ENCODE measurements at places on chromosomes 2 and 18.

GRCh38 chr2:99520813-99521212, 31.0 kb upstream of the REV1 start:
- no peaks in the 10 kb centered on the region for H3K36me3 ChIP-seq
- H3K27ac ChIP-seq: no peak overlapping the region
- no peak overlapping the region for H3K4me3 ChIP-seq
- peaks cover 43% of the 10 kb centered on the region for H3K27me3 ChIP-seq

DNA sequence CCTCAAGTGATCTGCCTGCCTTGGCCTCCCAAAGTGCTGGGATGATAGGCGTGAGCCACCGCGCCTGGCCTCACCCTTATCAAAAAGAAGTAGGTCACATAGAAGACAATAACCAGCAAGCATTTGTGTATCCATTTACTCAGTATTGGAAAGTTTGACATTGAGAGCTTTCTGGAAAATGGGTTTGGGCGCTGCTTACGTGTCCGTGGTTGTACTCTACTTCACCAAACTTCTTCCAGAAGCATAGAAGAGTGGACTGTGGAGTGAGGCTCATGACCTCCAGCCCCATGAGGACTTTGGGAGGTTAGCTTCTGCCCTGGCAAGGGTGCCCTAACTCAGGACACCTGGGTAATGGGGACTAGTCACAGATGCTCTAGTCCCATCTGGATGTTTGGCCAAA, 3.7 kb upstream of the ODC1 start:
- H3K27ac ChIP-seq: no peak overlapping the region
- H3K4me1 ChIP-seq: peaks cover 10% of the 10 kb centered on the region
- no peak overlapping the region for H3K4me3 ChIP-seq

DNA sequence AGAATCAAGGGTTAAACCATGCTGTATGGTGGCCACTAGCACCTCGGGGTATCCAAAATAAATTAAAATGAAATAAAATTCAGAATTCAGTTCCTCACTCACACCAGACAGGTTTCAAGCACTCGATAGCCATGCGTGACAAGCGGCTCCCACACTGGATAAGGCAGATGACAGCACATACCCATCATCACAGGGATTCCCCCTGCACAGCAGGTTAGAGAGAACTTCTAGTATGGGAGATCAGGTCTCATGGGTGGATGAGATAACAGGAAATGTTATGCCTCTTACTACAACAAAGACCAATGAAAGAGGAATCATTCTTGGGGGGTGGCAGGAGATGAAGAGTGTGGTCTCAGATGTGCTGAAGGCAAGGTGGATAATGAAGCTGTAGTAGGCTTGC, 121.9 kb upstream of the ACAA2 start:
- H3K27ac ChIP-seq: no peak overlapping the region
- H3K27me3 ChIP-seq: no peaks in the 10 kb centered on the region

DNA sequence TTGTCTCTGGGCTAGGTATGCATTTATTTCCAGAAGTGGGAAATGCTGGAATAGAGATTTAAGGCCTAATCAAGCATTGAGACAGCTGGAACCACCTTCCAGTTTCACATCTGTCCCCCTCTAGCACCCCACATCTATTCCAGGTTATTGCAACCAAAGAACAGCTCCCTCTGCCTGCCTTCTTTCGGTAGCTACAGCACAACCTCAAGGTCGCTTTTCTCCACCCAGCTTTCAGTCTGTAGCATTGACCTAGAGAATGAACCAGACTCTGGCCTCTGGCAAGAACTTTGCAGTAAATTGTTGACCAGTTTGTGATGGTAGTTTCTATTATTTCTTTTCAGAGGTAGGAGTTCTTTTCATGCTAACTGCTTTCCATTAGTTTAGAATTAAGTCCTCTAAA, 484.2 kb downstream of the DLGAP1 start:
- peak; percentile 8 for DNase-seq
- H3K4me1 ChIP-seq: no peaks in the 10 kb centered on the region
- H3K4me3 ChIP-seq: no peak overlapping the region
- no peak overlapping the region for H3K27ac ChIP-seq
- no peaks in the 10 kb centered on the region for H3K36me3 ChIP-seq

DNA sequence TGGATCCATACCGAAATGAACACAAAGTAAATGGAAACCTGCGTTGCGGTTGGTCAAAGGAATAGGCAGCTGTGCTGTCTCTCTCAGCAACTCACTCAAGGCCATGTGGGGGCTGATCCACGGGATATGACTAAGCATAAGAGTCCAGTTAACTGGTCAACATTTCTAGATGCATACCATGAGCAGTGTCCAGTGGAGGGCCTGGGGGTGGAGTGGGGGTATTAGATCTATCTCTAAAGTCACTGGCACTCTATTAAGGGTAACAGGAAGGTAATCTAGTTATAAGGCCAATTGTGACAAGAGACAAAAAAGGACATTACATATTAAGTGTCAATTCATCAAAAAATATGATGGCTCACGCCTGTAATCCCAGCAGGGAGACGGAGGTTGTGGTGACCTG, 136.8 kb downstream of the TTC32 start:
- no peak overlapping the region for H3K4me3 ChIP-seq
- H3K4me1 ChIP-seq: peaks cover 7% of the 10 kb centered on the region
- H3K27ac ChIP-seq: peak overlapping the region; percentile 20
- H3K27me3 ChIP-seq: no peaks in the 10 kb centered on the region

DNA sequence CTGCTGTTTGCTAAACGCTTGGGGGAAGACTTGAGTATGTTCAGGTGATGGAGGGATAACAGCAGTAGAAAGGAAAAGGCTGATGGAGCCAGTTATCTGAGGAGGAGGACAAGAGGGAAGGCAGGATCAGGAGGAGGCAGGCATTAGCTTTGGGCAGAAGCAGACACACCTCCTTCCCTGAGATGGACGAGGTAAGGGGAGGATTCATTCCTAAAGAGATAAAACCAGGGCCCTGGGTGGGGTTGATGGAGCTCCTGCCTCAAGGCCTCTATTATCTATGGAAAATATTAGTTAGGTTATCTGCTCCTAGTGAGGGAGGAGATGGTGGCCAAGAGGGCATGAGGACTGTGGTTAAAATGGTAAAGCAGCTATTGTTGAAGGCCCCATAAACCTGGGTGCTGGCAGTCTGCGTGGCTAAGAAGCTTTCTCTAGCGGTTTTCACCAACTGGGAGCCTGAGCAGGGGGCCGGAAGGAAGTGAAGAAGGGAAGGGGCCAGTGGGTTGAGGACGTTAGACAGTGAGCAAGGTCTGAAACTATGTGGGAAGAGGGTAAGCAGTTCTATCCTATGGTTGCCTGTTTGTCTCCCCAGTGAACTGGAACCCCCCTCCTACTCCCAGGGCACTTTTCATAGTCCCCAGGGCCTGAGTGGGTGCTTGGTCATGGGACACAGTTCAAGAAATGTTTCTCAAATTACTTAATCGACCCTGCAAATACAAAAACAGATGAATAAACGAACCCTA, 56.6 kb upstream of the HK2 start:
- peaks cover 11% of the 10 kb centered on the region for H3K27me3 ChIP-seq
- H3K4me3 ChIP-seq: no peak overlapping the region
- no peaks in the 10 kb centered on the region for H3K36me3 ChIP-seq
- H3K4me1 ChIP-seq: no peaks in the 10 kb centered on the region
- no peak for DNase-seq

- no peak overlapping the region for H3K4me3 ChIP-seq
- H3K36me3 ChIP-seq: no peaks in the 10 kb centered on the region
- DNase-seq: no peak
These were observed 124.6 kb upstream of the ZEB2 start for GRCh38 chr2:144644549-144644948.

GRCh38 chr18:76486038-76486437, 9.0 kb downstream of the ZNF516 start:
- H3K4me1 ChIP-seq: peaks cover 4% of the 10 kb centered on the region
- no peaks in the 10 kb centered on the region for H3K36me3 ChIP-seq
- H3K4me3 ChIP-seq: no peak overlapping the region

GRCh38 chr2:211426240-211426639, 869.8 kb downstream of the CPS1 start:
- no peaks in the 10 kb centered on the region for H3K36me3 ChIP-seq
- H3K27ac ChIP-seq: no peak overlapping the region
- no peaks in the 10 kb centered on the region for H3K27me3 ChIP-seq

DNA sequence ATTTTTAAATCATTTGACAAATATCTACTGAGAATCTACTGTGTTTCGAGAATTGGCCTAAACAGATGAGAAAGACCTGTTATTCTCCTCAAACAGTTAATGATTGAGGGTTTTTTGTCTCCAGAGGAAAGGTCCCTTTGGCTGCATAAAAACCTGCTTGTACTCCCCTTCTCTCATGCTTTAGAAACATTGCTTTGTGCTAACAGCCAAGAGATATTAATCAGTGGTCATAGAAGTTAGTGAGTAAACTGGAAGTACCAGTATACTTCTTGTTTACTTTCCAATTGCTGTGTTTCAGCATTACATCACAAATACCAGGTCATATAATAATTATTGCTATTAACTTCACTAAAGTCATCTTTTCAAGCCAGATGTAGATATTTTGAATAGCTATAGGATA, 34.1 kb downstream of the ITGB6 start:
- no peaks in the 10 kb centered on the region for H3K4me1 ChIP-seq
- DNase-seq: no peak
- H3K27me3 ChIP-seq: no peaks in the 10 kb centered on the region
- H3K36me3 ChIP-seq: no peaks in the 10 kb centered on the region

DNA sequence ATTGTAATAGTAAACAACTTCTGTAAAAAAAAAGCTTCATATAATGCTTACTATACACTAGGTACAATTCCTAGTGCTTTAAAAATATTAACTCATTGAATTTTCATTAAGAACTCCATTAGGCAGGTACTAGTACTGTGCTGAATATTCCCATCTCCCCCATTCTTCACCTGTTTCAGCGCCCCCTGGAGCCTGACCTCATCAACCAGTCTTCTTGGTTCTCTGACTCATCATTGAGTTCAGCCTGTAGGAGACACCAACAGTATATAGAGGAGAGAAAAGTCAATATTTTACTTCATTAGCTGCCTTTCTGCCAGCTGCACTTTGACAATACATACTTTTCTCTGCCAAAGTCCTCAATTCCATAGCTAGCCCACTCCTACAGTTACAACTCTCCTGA, 1009.9 kb upstream of the KLHL29 start:
- no peaks in the 10 kb centered on the region for H3K27me3 ChIP-seq
- H3K36me3 ChIP-seq: no peaks in the 10 kb centered on the region
- no peak overlapping the region for H3K27ac ChIP-seq
- DNase-seq: no peak
- no peak overlapping the region for H3K4me3 ChIP-seq
- no peaks in the 10 kb centered on the region for H3K4me1 ChIP-seq

- H3K27ac ChIP-seq: no peak overlapping the region
- no peak for DNase-seq
- H3K27me3 ChIP-seq: no peaks in the 10 kb centered on the region
- H3K4me3 ChIP-seq: no peak overlapping the region
- no peaks in the 10 kb centered on the region for H3K4me1 ChIP-seq
These were observed 109.6 kb upstream of the SPOPL start for GRCh38 chr2:138391946-138392345.

GRCh38 chr2:195021711-195022507, 635.1 kb upstream of the SLC39A10 start:
- no peak overlapping the region for H3K4me3 ChIP-seq
- DNase-seq: no peak
- no peaks in the 10 kb centered on the region for H3K4me1 ChIP-seq
- no peak overlapping the region for H3K27ac ChIP-seq

GRCh38 chr2:85666016-85666415, 2.0 kb downstream of the SFTPB start:
- no peak for DNase-seq
- H3K27ac ChIP-seq: no peak overlapping the region
- H3K27me3 ChIP-seq: peaks cover 4% of the 10 kb centered on the region

GRCh38 chr2:182066400-182067087, 80.9 kb downstream of the PPP1R1C start:
- H3K27me3 ChIP-seq: no peaks in the 10 kb centered on the region
- H3K36me3 ChIP-seq: no peaks in the 10 kb centered on the region
- no peak overlapping the region for H3K27ac ChIP-seq

DNA sequence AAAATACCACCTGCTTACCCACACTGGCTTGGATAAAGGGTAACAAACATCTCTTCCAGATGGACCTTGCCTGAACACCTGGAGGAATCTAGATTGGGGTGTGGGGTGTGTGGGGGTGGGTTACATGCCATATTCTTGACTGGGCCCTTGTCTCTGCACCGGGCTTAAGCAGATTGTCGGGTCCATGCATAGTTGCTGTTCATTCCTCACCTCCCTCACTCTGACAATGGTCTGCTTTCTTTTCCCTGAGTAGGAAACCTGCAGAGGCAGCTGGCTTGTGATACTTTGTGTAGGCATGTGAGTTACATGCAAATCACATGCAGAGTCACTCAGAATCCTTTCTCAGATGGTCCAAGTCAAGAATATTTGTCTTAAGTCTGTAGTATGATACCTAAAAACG, 112.8 kb upstream of the GLS start:
- H3K4me1 ChIP-seq: no peaks in the 10 kb centered on the region
- no peaks in the 10 kb centered on the region for H3K36me3 ChIP-seq
- H3K4me3 ChIP-seq: no peak overlapping the region
- no peak overlapping the region for H3K27ac ChIP-seq
- no peaks in the 10 kb centered on the region for H3K27me3 ChIP-seq
- no peak for DNase-seq

DNA sequence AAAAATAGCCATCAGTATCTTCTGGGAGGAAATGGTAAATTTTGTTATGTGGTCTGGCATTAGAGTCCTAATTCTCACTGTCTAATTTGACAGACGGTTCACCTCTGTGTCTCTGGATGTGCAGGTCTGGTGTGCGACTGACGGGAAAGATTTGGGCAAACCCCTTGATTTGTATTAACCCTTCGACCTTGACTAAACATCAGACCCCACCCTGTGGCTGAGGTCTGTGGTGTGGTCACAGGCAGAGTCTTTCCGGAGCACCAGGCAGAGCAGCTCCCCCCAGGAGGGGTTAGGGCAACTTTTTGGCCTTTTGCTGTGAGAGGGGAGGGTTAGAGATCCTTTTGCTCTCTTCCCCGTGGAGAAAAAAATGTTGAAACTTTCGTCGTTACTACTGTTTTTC, 6.4 kb downstream of the TWIST2 start:
- peaks cover 6% of the 10 kb centered on the region for H3K27me3 ChIP-seq
- H3K27ac ChIP-seq: no peak overlapping the region
- DNase-seq: no peak
- no peaks in the 10 kb centered on the region for H3K4me1 ChIP-seq

GRCh38 chr2:133635131-133635530, 66.9 kb upstream of the NCKAP5 start:
- no peak overlapping the region for H3K4me3 ChIP-seq
- no peaks in the 10 kb centered on the region for H3K4me1 ChIP-seq
- no peaks in the 10 kb centered on the region for H3K36me3 ChIP-seq
- DNase-seq: no peak

GRCh38 chr2:109272461-109272860, 143.5 kb downstream of the SH3RF3 start:
- no peak overlapping the region for H3K4me3 ChIP-seq
- no peaks in the 10 kb centered on the region for H3K36me3 ChIP-seq
- DNase-seq: no peak
- no peak overlapping the region for H3K27ac ChIP-seq

DNA sequence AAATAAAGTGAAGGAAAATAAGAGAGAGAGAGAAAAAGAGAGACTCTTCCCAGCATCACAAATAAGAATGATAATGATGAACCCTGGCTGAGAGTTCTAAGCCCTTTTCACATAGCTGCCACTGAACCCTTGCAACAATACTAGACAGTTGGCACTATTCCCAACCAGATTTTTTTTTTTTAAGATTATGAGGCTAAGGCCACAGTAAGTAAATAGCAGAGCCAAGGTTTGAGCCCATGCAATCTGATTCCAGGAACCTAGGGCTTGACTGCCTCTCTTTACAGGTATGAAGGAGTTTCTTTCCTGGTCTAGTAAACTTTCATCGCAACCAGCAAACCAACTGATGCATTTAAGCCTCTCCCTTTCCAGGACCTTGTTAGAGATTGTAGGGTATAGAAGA, 424.6 kb downstream of the NCKAP5 start:
- DNase-seq: no peak
- no peak overlapping the region for H3K4me3 ChIP-seq
- H3K4me1 ChIP-seq: no peaks in the 10 kb centered on the region
- no peak overlapping the region for H3K27ac ChIP-seq

Measured in K562 (cell line).